A172 (cell line): ENCODE measurements at places on chromosomes 2 and 18. TPM values are rescaled to one million over a fixed set of nuclear protein-coding genes. Genes with fewer than 3 reads are reported as not detected.

DSG2 gene
- total RNA-seq, result 51.7 and 55.3 TPM in 2 replicates

- no peak for DNase-seq
These were observed 151.8 kb downstream of the ARL6IP6 start for GRCh38 chr2:152870239-152870638.

DNA sequence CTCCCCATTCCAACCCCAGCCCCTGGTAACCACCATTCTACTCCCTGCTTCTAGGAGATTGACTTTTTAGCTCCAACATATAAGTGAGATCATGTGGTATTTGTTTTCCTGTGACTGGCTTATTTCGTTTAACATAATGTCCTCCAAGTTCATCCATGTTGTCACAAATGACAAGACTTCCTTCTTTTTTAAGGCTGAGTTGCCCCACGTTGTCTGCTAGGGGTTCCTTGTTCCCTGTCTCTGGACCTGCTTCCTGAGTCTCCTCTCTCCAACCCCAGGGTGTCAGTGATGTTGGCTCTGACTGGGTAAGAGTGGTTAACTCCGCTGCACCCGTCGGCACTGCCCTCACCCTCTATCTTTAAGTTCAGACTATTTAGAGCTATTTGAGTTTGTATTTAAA lies 175.2 kb downstream of the SH3RF3 start:
- no peak for DNase-seq

DNA sequence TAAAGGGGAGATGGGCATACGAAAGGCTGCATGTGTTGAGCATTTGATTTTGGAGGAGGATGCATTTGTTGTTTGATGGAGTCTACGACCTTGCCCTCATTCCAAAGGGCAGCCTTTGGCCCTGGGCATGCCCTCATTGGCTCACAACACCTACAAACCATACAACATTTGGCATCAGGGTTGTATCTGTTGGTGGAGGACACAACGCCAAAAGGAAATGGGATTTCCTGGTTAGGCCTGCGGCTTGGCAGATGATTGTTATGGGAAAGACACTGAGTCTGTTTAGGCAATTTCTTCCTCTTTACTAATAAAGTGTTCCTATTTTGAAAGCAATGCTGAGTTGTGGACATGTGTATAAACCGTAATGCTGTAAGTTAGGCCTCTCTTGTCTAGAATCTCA lies 246.9 kb downstream of the LDLRAD4 start:
- no peak for DNase-seq

DNA sequence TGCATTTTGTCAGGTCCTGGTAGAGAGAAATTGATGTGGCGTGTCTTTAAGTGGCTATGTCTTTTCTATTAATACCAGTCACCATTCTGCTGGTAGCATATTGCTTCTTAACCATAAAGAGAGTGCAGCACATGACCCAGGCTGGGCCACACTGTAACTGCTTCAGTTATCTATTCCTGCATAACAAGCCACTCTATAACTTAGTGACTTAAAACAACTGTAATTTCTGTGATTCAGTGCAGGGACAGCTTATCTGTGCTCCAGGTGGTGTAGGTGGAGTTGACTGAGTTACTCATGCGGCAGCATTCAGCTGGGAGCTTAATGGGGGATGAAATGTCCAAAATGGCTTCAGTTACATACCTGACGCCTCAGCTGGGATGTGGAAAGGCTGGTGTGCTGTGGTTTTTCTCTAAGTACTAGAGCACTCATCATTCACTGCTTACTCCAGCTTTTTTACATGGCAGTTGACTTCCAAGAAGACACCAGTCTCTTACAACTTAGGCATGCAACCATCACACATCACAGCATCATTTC lies 742.4 kb downstream of the SATB2 start:
- no peak for DNase-seq
